SW 1271 (cell line): ENCODE measurements at places on chromosomes 2 and 18.
A peak's percentile ranks its signal among the peaks of the same experiment; 100 is the strongest.

DNA sequence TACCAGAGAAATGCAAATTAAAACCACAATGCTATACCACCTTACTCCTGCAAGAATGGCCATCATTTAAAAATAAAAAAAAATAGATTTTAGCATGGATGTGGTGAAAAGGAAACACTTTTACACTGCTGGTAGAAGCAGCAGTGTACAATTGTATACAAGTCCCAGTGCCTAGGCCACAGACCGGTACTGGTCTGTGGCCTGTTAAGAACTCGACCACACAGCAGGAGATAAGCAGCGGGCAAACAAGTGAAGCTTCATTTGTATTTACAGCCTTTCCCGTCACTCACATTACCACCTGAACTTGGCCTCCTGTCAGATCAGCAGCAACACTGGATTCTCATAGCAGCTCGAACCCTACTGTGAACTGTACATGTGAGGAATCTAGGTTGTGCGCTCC, 60.7 kb upstream of the DSC1 start:
- DNase-seq = no peak

DNA sequence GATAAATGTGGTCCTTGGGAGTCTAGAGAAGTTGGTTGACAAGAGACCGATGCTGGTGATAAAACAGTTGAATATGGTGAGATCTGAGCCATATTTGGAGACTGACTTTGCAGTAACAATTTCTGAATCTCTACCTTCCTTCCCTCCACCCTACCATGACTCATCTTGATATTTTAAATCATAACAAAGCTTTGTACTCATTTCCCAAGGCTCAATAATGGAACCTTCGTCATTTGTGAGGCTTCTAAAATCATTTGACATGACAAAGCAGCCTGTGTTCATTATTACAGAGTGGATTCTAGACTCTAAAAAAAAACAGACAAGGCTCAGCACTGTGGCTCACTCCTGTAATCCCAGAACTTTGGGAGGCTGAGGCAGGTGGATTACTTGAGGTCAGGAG, 38.5 kb upstream of the PDCL3 start:
- no peak for DNase-seq

DNA sequence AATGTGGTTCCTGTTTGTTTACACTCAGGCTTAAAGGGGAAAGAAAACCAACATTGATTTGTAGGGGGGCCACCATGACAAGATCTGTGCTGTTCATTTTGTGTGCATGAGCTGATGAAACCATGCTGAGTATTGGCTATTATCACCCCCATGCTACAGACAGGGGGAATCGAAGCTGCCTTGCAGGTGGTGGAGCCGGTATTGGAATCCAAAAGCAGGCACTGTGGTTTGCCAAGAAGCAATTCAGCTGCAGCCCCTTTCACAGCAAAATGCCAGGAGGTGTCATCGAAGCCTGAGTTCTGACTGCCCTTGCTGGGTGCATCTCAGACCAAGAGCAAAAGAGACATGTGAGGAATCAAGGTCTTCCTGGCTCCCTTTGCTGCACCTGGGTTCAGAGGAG, 221.9 kb downstream of the UXS1 start:
- DNase-seq = no peak

DNA sequence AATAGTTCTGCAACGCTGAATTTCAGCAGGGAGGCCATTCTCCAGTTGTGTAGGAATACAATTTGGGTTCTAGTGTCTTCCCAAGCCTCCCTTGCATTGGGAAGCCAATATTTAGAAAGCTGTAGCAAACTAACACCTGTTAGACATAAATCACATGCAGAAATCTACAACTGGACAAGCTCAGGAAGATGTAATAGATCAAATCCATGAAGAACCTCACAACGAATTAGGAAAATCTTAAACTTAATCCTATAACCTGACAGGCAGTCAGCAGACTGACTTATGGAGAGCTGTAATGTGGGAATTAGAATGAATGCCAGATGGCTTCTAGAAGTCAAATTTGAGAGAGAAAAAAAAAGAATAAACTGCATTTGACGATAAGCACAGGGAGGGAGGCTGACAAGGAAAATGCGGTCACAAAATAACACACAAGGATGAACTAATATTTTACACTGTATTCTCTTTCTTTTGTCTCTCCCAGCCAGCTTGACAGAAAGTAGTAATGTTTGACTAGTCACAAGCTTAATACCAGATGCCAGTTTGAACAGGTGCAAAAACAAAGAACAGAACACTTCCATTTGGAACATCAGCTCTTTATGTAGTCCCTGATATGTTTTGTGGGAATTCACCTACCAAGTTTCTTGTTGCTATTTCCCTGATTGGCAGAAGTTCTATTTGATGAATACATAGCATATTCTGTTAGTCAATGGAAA, 50.8 kb upstream of the FANCL start:
- DNase-seq = no peak

- DNase-seq = no peak
These were observed 368.8 kb downstream of the MEIS1 start for GRCh38 chr2:66803726-66804125.

DNA sequence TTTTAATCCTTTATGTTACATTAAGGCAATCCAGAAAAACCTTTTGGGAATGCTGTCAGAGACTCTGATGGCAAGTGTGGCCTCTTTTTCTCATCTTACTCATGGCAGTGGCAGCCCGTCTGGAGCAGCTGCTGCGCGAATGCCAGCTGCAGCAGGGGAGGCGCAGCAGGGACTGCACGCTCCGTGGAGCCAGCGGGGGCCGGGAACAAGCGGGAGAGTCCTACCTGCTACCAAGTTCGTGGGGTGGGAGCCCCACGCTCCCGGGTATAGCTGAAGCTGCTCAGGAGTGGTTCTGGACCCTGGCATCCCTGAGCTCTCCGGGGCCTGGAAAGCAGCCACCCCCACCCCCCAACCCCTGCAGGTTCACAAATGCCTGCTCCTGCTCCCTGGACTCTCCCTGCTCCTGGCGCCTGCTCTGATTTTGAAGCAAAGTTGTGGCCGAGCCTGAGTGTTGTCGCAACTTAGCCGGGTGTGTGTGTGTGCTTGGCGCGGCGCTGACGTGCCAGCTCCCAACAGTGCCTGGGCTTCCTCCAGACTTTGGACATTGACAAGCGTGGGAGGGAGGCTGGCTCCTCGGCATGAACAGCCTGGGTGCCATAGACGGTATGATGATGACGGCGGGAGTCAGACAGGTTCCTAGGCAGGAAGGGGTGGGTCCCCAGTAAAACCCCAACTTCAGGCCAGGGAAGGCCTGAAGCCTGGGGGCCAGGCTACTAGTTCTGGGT, 21.7 kb downstream of the TMX3 start:
- no peak for DNase-seq

DNA sequence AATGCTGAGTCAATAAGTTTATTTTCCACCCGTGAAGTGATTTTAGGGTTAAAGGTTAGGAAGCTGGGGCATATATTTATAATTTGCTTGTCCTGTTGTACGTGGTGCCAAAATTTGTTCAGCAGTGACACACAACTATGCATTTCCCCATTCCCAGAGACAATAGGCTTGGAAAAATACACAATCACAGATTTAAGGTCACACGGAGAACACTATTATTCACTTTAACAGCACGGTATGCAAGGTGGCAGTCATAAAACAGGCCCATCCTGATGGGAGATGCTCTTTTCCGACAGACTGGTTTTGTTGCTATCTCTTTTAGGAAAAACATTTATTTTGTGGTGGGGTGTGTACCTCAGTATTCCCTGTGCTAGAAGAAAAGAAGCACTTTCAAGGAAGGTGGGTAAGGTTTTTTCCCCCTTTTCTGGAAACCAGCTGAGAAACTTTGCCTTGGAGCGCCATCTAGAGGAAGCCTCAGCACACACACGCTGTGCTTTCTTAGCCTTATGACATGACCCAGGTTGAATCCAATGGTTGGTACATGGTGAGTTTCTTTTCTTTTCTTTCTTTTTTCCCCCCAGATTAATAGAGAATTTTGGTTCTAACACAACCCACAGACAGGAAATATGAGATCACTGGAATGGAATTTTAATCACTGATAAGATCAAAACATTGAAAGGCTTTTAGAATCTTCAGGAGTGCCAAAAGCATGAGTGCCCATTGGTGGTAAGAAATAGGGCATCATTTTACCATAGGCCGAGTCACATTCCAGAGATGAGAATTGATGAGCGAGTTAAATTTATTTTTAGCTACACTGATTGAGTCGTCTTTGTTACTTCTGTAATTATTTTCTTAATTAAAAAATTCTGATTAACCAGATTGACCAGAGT, 332.1 kb downstream of the AGPS start:
- peak; percentile 4 for DNase-seq

GRCh38 chr2:20469595-20469994, 22.7 kb downstream of the RHOB start:
- DNase-seq = no peak

DNA sequence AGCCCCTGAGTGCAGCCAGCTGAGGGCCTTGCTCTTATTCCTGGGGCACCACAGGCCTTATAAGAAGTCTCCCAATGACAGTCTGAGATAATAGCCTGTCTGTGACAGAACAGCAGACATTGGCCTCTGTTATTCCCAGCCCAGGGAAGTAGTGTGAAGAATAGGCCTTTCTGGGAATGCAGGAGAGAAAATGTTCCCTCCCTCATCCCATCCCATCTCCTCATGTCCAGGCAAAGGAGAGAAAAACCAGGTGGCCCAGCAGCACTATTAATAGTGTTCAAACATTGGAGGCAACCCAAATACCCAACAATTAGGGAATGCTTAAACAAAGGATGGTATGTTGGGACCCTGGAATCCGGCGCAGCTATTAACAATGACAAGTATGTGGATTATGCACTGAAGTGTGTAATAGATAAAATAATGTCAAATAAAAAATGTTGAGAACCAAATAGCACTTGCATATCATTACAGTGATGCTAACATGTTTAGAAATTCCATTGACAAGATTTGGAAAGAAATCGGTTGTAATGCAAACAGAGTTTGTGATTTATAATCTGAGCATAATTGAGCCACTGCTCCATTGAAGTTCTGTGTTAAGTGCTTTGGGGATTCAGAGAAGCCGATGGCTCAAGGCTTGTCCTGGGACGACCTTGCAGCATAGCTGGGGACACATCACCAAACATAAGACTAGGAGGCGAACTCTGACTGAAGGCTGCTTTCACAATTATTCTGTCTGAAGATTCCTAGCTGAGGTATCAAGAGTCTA, 69.3 kb downstream of the LBH start:
- no peak for DNase-seq

- no peak for DNase-seq
These were observed 725.6 kb upstream of the ID2 start for GRCh38 chr2:7956126-7956689.

GRCh38 chr2:227461811-227462461, 10.0 kb upstream of the AGFG1 start:
- no peak for DNase-seq

DNA sequence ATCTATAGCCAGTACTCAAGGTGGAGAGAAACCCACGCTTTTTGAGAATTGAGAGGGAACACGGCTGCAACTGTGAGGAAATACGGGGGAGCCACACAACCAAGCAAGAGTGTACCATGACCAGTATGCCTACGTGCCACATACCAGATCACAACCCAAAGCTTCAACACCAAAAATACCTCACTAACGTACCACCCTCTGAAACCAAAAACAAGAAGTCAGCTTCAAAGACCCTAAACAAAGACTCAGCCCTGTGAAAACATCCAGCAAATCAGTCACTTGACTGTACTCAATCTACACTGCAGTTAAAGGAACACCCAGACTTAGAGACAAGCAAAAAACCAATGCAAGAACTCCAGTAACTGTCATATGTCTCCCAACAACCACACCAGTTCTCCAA, 17.0 kb downstream of the RNU4ATAC start:
- no peak for DNase-seq

DNA sequence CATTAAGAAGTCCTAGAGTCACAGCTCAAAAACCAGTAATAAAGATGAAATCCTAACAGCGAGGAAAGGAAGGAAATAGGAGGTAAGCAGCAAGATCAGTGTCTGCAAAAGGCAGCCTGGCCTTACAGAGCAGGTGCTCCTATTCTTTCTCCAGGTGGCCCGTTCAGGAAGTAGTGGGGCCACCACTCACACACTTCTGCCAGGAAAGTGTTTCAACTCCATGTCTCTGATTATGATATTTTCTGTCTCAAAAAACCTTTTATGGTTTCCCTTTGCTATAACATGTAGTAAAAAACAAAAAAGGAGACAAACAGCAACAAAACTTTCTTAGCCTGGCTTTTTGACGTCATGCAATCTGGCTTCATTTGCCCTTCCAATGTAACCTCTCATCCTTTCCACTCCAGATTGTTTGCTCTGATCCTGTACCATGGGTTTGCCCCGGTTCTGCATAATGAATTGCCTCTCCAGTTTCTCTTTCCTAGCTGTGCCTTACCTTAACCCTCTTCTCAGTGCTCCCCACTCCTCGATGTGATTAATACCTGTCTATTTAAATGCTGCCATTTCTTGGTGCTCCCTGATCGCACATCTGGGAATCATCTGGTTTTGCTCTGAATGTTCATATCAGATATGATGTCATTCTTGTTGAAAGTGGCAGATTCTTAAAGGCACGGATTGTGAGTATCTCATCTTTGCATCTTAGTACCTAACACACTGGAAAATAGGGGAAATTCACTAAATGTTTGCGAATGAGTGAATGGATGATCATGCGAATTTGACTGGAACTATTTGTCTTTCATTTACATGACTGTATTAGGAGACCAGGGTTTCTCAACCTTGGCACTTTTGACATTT, 50.6 kb upstream of the PTPRM start:
- no peak for DNase-seq

GRCh38 chr2:129748653-129749052, 230.8 kb upstream of the RAB6C start:
- no peak for DNase-seq

- peak; percentile 9 for DNase-seq
These were observed at the start of gene ENOSF1 for GRCh38 chr18:712401-713134. TSS of gene ENOSF1 (minus strand) at chr18:712630. CDS start at chr18:712587, 43 bp downstream.

DNA sequence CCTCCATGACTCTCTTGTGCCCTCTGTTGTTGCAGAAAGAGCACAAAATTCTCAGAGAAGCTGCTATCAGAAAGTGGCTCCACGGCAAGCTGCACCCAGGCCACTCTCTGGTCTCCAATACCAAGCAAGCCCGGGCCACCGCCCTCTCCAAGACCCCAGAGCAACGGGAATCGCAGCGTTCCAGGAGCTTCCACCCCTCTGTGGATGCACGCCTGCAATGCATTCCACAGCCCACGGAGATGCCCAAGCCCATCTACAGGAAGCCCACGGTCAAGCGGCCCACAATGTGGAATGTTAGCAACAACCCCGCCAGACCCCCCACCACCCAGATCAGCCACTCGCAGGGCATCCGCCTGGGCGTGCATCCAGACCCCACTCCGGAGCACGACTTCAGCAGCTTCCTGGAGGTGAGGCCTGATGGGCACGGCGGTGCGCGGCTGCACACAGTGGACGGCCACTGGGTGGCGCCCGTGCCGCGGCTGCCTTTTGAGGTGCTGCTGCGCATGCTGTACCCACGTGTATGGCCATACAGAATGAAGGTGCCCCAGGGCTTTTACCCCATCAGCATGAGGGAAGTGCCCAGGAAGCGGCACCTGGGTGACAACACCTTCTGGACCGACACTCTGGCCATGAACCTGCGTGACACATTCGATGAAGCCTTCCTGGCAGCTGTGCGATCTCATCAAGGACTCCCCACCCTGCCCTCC, 6.3 kb downstream of the ANKRD53 start:
- DNase-seq = no peak

DNA sequence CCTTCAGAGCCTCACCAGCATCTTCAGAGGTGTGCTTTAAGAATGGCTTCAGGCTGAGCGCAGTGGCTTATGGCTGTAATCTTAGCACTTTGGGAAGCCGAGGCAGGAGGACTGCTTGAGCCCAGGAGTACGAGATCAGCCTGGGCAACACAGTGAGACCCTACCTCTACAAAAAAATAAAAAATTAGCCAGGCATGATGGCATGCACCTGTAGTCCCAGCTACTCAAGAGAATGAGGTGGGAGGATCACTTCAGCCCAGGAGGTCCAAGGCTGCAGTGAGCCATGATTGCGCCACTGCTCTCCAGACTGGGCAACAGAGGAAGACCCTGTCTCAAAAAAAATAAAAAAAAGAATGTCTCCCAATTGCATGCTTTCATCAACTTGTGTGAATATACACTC, 133.3 kb upstream of the ARL5A start:
- DNase-seq = no peak
